ENCODE measurements at places on chromosomes 4 and X.

DNA sequence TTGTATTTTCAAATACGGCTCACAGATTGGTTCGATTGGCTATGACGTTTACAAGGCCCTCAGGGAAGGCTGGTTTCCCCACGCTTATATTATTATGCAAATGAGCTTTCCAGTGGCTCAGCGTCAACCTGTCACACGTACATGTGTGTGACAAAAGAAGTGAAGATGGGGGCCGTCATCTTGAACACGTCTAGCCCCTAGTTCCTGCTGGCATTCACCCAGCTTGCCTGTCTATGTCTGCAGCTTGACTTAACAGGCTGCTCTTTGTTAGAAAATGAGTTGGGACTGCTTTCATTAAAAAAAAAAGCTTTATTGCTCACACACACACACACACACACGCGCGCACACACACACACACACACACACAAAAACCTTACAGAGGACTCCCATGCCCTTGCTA is 283.6 kb upstream of the CTSO start:
- DNase-seq, result no peak

GRCh38 chr4:5954056-5954760 is 61.3 kb upstream of the CRMP1 start:
- no peak for DNase-seq

- DNase-seq, result peak; percentile 53
Observed at GRCh38 chrX:53263597-53264094, 17.7 kb downstream of the IQSEC2 start.

DNA sequence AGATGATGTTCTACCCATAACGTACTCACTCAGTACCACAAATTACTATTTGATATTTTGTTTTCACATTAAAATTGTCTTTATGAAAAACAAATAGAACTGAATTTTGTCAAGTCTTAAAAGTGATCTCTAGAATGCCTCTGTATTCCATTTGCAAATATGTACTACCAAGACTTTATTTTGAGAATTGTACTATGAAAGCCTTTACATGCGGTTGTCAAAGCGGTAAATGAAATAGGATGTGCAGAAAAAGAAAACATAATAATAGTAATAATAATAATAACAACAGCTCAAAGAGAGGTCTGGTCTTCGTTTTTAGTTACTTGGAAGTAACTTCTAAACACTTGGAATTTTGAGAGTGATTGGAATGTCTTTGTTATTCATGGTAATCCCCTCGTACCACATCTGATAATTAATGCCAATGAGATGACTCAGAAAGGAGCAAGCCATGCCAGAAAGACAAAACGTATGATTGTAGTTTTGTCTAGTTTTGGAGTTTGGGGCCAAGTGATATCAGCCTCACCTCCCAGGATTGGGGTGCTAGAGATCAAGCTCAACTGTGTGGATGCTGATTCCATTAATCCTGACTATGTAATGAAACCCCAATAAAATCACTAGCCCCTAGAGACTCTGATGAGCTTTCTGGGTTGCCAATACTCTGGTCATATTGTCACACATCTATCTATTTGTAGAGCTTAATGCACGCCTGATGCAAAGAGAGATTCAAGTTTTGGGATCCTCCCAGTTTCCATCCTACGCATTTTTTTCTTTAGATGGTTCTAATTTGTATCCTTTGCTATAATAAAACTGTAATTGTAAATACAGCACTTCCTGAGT is 20.2 kb upstream of the CTSO start:
- peak; percentile 16 for DNase-seq

GRCh38 chrX:130754353-130754752 is 148.7 kb downstream of the ENOX2 start:
- no peak for DNase-seq

DNA sequence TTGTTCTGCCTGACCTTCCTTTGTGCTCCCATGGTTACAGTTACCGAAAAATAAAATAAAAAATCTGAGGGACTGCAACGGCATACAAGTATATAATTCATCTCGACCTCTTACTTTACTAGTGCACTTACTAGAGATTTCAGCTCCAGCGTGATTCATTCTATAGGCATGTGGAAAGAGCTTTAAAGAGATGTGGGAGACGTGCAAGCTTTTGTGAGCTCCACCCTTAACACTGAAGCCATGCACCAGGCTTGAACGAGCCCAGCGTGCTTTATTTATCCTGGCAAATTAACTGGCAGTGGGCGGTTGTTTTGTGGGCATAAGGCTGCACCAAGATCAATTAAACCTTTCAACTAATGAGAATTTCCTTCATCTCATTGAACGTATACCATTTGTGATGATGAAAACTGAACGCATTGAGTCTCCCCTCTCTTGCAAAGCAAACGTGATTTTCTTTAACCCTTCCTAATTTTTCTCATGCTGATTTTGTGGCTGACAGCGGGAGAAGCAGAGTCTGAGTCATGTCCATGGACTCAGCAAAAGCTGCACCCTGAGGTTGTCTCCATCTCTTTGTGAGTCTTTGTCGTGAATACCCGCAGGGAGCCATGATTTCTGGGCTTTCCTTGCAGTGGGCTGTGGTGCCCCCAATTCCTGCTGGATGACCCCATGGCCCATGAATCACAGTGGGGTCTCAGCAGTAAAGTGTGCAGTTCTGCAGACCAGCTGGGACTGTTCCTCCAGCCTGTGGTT is 60.1 kb downstream of the MXRA5 start:
- DNase-seq, result peak; percentile 34

- no peak for DNase-seq
Observed at GRCh38 chrX:22730542-22730941, 269.2 kb upstream of the DDX53 start.

DNA sequence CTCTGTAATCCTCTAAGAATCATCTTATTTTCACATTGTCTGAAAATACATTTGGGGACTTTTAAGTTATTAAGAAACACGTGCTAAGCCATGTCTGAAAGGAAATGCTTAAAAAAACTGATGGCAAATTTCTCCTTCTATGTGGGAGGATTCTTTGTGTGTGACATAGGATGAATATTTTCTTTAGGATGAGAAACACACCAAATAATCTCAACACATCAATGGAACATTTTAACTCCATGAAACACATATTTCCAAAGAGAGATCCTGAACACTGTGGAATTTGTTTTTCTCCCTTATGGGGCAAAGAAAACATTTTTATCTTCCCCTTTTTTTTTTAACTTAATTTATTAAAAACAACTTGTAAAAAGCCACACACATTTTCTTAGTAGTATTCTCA is 153.8 kb upstream of the ANKRD50 start:
- no peak for DNase-seq

DNA sequence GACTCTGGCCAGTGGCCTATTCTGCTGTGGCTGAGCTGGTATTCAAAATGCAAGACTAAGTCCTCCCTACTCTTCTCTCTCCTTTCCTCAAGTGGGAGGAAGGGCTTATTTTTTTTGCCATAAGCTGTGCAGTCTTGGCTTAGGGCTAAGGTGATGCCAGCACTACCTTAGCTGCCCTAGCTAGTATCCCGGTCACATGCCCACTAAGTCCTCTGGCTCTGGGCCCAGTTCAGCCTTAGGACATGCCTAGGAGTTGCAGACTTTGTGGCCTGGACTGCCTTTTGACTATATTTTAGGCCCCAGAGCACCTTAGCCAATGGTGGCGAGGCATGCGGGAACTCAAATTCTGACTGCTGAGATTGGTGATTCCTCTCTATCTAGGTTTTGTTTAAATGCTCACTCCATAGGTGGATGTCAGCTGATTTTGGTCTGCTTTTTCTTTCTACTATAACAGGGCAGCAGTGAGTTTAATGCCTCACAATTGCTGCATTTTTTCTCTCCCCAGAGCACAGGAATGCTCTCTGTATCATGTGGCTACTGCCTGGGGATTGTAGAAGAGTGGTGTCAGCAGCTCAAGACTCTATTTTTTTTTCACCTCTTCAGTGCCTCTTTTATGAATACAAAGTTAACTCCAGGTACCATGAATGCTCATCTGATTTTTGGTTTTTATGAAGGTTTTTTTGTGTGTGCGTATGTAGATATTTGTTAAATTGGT is 472.9 kb upstream of the GRID2 start:
- no peak for DNase-seq

- no peak for DNase-seq
Observed at GRCh38 chrX:85882601-85883000, 164.8 kb downstream of the CHM start.

GRCh38 chr4:11149612-11150259 is 279.0 kb downstream of the HS3ST1 start:
- DNase-seq, result no peak

- DNase-seq, result no peak
Observed at GRCh38 chr4:185825737-185826136, 13.7 kb upstream of the SORBS2 start.

DNA sequence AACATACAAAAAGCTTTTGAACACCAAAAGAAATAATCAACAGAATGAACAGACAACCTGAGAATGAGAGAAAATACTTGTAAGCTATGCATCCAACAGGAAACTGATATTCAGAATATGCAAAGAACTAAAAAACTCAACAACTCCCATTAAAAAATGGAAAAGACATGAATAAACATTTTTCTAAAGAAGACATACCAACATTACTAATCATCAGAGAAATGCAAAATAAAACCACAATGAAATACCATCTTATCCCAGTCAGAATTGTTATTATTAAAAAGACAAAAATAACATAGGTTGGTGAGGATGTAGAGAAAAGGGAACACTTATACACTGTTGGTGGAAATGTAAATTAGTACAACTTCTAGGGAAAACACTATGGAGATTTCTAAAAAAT is 1161.9 kb downstream of the PCDH19 start:
- no peak for DNase-seq

GRCh38 chr4:185541251-185541727 is 6.0 kb upstream of the PDLIM3 start:
- no peak for DNase-seq

DNA sequence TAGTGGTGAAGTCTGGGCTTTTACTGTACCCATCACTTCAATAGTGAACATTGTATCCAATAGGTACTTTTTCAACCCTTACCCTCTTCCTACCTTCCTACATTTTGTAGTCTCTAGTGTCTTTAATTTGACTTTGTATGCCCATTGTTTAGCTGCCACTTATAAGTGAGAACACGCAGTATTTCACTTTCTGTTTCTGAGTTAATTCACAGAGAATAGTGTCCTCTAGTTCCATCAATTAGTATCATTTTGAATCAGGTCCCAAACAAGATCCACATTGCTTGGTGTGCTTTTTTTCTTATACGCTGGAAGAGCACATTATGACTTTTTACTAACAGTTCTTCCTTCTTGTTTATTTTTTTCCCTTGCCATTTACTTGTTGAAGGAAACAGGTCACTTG is 176.0 kb upstream of the WDFY3 start:
- DNase-seq, result no peak

DNA sequence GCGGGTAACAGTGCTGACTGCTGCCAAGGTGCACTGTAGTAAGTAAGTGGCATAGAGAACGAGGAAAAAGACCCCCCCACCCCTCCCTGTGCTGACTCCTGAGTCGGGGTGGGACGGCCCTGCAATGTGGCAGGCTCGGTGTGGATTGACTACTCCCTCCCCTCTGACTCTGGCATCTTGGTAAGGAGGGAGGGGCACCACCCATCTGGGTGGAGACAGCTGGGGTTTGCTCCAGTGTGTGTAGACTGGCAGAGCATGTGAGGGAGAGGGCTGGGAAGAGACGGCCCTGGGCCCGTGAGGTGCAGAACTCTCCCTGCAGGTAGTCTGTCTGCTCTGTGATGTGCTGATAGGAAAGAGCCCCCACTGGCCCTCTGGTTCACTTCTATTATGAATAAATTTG is 31.0 kb downstream of the NSG1 start:
- no peak for DNase-seq

DNA sequence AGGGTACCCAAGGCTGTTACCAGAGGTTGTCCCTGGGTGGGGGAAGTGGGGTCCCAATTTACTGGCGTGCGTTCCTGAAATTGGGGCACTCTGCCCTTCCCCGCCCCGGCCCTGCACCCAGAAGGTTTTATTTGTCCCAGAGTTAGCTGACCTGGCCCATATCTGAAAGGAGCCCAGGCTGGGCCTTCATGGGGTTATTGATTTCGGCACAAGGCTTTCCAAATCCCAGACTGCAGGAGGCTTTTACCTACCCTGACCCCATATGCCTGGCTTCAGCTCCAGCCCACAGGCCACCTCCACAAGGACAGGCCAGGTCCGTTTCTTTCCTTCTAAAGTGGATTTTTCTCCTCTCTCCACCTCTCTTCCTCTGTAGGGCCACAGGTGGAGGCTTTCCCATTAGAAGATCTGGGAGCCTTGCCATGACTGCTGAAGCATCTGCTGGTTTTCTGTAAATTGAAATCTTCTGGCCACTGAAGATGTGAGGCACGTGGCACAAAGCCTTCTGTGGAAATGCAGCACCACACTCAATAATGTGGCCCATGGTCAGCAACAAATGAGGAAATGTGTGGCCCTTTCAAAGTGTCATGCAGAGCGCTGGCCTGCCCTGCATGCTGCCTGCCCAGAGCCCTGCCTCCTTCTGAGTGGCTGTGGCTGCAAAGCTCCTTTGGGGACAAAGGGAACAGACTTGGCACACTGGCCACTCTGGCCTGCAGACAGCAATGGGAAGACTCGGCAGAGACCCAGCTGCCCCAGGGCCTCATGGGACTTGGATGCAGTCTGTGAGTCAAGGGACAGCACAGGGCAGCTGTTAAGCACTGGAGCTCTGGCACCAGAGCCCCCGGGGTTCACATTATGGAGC is 43.1 kb upstream of the MTM1 start:
- no peak for DNase-seq

DNA sequence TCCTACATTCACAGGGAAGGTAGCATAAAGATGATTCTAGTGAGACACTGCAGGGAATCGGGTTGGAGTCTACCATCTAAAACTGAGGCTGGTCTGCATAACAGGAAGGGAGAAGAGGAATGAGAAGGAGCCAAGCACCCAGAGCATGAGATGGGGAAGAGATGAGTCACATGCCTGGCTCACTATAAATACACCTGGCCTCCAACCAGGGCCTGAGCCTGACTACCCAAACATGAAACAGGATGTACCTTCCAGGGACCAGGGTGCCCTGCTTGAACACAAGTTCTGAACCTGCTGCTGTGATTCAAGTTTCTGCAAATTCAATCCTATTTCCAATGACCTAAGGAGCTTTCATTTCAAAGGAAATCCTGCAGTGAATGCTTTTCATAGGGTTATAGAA is 24.9 kb downstream of the CD99L2 start:
- DNase-seq, result peak; percentile 11

- no peak for DNase-seq
Observed at GRCh38 chr4:101941816-101942358, 151.4 kb downstream of the BANK1 start.

DNA sequence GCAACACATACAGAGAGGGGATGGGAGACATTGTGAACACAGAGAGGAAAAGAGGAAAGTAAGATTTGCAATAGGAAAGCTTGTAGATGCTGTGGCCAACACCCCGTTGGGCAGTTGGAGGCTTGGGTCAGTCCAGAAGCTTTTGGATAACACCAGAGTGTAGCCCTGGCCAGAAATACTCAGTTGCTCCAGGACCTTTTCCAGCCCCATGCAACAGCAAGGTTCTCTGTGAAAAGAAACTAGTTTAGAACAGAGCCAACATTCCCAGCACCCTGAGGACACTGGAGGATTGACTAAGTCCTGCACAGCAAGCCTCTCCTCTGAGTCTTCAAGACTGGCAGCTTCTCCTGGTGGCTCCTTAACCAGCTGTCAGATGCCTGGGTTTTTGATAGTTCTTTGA is 27.9 kb upstream of the NAF1 start:
- DNase-seq, result no peak
